Stimulated activated CD4-positive, alpha-beta T cell treated with anti-CD3 and anti-CD28 coated beads, TNF-alpha, amount 100 ng/mL, for 48 hours (primary cell): ENCODE measurements at places on chromosomes 6 and 20.

- no peak for DNase-seq
Observed at GRCh38 chr20:33233129-33233774, 2.5 kb upstream of the BPIFA1 start.

DNA sequence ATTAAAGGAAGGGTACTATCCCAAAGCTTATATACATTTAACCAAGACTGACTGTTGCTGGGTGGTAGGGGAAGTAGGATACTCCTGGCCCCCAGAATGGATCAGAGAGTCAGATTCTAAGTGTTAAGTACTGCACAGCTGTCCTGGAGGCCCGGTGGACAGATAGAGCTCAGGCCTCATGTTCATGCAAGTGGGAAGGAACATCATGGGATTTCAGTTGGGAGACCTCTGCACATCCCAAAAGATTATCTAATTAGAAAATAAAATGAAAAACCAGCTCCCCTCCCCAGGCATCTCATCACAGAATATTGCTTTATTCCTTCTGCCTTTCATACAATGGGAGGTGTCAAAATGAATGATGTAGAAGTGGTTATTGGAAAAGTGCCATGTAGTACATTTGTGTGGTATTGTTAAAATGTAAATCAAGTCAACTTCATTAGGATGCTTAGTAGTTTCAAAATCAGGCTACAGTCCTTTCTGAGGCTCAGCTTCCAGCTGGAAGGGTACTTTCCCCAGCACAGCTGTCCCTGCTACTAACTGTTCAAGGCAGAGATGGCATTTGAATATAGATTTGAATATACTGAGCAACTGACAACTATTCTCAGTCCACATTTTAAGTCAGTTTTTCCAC, 82.9 kb downstream of the SLC35B3 start:
- no peak for DNase-seq

DNA sequence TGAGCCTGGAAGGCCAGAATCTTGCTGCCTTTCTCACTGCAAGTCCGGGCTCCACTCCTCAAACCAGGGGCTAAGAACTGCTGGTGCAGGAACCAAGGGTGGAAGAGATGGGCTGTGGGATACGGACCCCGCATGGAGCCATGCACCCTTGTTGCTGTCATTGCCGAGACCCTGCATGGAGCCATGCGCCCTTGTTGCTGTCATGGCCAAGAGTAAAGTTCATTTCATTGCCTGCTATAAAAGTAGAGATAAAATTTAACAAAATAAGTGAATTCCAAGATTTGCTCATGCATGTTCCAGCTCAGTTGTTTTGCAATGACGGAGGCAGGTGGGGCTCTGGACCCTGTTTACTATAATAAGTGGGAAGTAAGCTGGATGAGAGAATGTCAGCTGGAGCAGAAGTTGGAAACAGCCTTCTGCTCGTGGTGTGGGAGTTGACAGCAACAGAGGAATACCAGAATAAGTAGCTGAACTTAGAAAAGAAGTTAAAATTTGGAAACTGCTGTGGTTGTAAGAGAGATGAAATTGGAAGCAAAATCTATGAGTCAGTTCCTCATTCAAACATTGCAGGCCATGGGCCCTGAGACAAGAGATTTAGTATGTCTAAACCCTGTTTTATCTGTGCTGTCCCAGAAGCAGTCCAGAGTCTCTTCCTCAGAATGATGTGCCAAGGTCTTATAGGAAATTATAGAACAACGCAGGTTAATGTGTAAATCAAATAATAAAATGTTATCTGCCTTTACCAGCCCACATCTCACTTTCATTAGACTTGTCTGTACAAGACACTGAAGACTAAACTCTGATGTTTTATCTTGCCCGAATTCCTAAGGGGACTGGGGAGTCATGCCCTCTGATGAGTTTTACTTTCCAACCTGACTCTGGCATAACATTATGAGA, 15.8 kb upstream of the THBS2 start:
- DNase-seq, result no peak

DNA sequence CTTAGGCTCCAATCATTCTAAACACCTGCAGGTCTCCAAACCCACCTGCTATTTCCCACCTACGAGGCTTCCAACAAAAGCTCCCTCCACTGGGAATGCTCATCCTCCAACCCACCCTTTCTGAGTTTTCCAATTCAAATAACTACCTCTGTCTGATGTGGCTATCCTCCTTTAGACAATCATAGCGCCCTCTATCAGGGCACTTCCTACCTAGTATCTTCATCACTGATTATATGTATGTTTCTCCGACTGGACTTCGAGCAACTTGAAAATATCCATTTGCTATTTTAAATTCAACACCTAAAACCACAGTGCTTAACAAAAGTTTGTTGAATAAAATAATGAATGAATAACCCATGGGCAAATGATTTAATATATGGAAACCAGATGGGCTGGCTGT, 41.3 kb downstream of the MTFR2 start:
- DNase-seq, result no peak

- DNase-seq, result no peak
Observed at GRCh38 chr6:40440053-40440452, 147.1 kb downstream of the LRFN2 start.

- no peak for DNase-seq
Observed at GRCh38 chr6:6386010-6386409, 65.5 kb upstream of the F13A1 start.

- no peak for DNase-seq
Observed at GRCh38 chr20:16245879-16246278, 327.4 kb downstream of the KIF16B start.

DNA sequence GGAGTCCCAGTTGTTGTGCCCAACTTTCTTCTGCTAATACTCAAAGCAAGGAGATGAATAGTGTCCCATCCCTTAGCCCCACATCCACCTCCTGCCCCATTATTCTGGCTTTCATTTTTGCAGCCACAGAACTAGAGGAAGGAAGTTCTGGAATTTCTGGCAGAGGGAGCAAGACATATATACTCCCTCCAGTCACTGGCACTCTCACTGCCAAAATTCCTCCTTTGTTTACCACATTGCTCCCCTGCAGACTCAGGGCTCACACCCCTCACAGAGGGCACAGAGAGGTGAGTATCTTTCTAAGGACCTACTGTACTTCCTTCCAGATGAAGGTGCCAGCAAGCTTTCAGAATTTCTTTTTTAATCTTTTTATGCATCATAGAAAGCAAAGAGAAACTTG, 168.0 kb upstream of the ID4 start:
- DNase-seq, result no peak

DNA sequence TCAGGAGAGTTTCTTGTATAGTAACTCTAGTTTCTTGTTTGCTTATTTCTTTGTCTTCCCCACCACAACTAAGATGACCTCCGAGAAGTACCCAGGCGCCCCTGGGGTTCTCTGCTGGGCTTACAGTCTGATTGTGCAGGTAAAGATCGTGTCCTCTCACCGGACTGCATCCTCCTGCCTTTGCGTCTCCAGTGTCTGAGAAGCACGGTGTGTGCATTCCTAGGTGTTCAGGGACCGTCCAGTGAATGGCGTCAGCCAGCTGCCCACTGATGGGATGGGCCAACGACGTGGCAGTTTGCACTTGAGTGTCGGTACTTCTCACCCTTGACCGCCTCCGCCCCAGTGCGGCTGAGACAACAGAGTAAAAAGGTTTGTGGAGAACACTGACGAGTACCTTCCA, 56.0 kb upstream of the NFATC2 start:
- DNase-seq, result no peak

DNA sequence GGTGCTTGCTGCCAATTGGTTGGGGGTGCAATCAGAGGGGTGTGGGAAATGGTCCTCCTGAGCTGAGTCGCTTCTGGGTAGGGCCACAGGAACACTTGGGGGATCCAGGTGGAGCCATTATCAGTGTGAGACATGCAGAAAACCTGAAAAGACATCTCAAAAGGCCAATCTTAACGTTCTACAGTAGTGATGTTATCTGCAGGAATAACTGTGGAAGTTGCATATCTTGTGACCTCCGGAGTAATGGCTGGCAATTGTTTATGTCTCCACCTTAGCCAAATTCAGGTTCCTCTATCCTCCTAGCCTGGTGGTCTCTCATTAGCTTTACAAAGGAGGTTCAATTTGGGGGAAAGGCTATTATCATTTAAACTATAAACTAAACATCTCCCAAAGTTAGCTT, 114.8 kb upstream of the SNX9 start:
- DNase-seq, result no peak

DNA sequence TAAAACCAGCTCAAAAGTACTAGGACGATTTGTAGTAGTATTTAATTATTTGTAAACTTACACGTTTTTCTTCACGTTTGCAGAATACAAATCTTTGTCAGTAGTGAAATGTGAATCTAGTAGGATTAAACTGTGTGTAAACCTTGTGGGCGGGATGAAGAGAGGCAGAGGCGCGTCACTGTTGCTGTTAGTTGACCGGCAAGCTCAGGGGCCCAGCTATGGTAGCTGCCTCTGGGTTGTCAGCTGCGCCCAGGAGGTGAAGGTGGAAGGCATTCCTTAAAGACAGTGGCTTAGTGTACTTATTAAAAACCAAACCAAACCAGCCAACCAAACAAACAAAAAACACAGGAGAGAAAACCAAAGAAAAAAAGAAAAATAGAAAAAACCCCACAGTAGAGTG, 69.6 kb downstream of the IGF2R start:
- DNase-seq, result no peak

DNA sequence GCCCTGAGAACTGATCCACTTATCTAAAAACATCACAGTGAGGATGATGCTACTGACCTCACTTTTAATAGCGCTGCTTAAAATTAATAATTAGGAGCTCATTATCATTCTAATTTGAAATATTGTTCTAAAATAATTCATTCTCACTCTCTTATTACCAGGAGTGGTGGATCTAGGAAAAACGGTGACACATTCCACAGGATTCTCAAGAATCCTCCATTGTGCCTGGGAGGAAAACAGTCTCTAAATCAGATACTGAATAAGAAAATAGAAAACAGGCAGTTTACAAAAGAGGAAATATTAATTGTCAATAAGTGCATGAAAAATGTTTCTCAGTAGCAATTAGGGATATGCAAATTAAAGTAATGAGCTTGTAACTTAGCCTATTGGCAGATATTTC, 187.4 kb downstream of the TENT5A start:
- DNase-seq, result no peak

DNA sequence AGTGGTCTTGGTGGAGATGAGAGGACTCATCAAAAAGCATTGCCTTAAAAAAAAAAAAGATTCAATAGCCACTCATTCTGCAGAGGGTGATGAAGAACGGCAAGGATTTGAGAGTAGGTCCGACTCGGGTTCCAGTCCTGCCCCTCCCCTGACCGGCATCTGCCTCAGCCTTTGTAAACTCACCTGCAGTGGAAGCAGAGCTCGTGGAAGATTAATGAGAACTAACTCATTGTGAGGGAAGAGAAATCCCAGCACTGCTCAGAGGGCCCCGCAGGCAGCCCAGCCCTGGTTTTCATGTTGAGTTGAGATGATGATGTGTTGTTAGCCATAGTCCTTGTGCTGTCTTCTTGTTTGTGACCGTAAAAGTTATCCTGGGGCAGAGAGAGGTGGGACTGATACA, 59.4 kb downstream of the GCNT2 start:
- no peak for DNase-seq

GRCh38 chr20:50415021-50415515, 95.1 kb upstream of the PTPN1 start:
- no peak for DNase-seq

GRCh38 chr6:161948462-161948861, 674.6 kb upstream of the AGPAT4 start:
- no peak for DNase-seq

DNA sequence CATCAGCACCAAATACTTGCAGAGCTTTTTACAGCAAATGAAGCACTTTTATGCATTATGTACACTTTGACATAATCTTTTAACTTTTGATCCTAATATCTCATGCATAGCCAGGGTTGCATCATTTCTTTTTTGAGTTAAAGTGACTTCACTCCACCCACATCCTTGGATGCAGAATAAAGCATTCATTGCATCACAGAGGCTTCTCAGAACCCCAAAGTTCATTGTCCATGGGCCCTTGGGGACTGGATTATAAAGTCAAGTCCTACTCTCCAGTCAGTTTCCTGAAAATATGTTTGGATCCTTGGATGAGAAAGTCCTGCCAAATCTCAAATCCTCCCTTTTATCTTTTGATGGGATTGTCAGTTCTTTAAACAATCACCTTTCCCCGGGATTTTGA, 10.6 kb upstream of the EFHC1 start:
- DNase-seq, result no peak

DNA sequence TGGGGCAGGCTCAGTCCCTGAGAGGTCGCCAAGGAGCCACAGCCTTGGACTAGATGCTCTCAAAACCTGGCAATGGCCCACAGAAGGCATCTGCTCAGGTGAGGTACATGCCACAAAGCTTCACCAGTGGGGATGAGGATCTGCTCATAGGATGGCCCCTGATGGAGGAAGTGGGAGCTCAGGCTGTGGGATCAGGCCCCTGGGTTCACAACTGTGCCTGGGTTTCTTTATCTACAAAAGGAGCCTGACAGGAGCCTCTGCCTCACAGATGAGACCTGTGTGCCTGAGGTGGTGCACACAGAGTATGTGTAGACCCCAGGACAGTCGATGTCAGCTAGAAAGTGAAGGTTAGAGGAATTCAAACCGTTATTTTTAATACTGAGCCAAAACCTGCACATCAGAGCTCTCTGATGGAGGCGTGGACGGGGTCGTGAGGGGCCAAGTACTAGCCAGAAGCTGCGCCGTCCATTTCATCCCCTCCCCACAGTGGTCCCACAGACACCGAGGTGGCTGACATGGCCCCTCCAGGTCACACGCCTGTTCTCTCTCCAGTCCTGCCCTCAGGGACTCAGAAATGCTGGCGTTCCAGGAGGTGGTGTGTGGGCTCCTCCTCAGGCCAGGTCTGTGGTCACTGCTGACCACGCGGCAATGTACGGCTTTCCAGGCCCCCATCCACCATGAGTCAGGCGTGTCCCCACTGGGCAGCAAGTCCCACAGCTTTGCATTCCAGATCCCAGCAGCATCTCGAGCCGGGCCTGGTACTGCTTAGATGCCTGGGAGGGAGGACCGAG, 33.3 kb downstream of the NTSR1 start:
- no peak for DNase-seq

DNA sequence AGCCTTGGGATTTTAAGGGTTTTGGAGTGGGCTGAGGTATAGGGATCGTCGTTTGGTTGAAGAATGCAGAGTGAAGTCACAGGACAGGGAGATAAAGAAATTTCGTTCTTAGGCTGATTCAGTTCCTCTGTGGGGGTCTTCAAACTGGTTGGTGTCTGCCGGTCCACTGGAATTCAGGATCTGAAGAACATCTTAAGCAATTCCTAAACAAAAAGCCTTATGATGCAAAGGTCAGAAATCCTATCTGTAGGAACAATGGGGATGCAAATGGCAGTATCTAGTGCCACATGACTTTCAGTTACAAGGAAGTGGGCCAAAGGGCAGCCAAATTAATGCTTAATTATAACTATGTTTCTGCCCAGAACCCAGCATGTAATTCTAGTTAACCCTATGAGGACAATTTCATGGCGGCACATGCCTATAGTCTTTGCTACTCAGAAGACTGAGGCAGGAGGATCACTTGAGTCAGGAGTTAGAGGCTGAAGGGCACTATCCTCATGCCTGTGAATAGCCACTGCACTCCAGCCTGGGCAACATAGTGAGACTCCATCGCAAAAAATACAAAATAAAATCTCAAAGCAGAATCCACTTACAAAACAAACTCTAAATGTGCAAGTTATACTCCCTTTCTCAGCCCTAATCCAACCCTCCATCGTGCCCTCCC, 4.6 kb upstream of the SLC2A10 start:
- no peak for DNase-seq

- DNase-seq, result no peak
Observed at GRCh38 chr20:7608250-7608649, 332.0 kb downstream of the HAO1 start.

- no peak for DNase-seq
Observed at GRCh38 chr6:50815436-50816114, 3.1 kb upstream of the TFAP2B start.
